ENCODE measurements at places on chromosomes 11 and 22. TPM values are rescaled to one million over a fixed set of nuclear protein-coding genes. Genes with fewer than 3 reads are reported as not detected.

The CARNS1 gene
- total RNA-seq = 0.31 TPM

The HIRA gene
- 31.3 TPM for total RNA-seq

The KRTAP5-1 gene
- not detected for total RNA-seq

The PTPN5 gene
- total RNA-seq = 46.3 TPM

The ACO2 gene
- total RNA-seq = 78.6 TPM

The PARVG gene
- 1.9 TPM for total RNA-seq
